ENCODE measurements at places on chromosomes 12 and 14.

GRCh38 chr12:98194591-98194990 lies 320.8 kb upstream of the TMPO start:
- DNase-seq = no peak

DNA sequence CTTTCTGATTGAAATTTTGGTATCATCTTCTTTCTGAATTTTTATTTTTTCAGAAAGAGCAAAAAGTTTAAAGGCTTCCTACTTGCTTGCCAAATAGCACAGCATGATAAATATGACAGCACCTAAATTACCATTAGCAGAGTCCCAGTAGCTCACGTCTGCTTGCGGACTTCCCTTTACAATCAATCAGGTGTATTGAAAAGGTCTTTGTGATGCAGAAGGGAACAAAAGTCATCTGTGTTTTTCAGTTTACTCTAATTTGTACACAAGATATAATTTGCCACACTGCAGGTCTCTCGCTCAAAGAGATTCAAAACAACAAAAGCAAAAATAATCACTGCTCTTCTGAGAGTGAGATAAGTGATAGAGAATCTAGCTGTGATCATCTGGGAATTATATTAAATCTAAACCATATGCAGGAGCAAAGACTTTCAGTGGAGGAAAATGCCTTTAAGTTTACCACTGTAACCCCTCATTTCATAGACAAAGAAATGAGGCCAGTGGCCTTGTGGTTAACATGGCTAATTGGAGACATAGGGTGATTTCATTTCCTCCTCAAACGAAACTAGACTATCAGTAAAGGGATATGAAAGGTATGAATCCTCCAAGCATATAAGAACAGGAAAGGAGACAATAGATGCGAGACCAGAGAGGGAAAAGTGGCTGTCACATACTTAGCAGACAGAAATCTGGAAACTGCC lies 240.8 kb upstream of the TMPO start:
- no peak for DNase-seq

GRCh38 chr12:107567876-107568619 lies 117.6 kb upstream of the PWP1 start:
- DNase-seq = no peak

- DNase-seq = no peak
These were observed 47.6 kb downstream of the ANO4 start for GRCh38 chr12:100842156-100842555.

- DNase-seq = no peak
These were observed 432.9 kb downstream of the ZFP36L1 start for GRCh38 chr14:68359837-68360552.

- DNase-seq = no peak
These were observed 43.8 kb downstream of the SLC35F4 start for GRCh38 chr14:57822081-57822480.

- no peak for DNase-seq
These were observed 65.8 kb downstream of the GALNT16 start for GRCh38 chr14:69325646-69326265.
